ENCODE measurements at places on chromosomes 12 and 14.

- DNase-seq = no peak
Observed at GRCh38 chr14:68372368-68372767, 420.5 kb downstream of the ZFP36L1 start.

DNA sequence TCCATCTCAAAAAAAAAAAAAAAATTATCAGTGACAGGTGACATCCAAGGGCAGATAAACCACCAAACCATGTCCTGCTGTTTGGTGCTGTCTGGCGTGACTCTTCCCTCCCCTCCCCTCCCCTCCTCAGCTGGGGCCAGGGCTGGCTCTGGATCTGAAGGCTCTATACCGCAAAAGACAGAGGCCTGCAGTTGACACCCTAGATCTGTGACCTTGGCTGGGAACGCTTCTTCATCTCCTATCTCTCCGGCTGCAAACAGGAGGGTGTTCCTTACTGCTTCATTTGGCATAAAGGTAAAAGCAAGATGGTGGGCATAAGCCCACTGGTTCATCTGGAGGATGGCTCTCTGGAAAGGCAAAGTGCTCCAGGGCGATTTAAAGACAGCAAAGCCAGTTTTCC lies 126.8 kb upstream of the PRMT8 start:
- DNase-seq = no peak

GRCh38 chr14:90272523-90272922 lies 16.2 kb downstream of the PSMC1 start:
- no peak for DNase-seq

DNA sequence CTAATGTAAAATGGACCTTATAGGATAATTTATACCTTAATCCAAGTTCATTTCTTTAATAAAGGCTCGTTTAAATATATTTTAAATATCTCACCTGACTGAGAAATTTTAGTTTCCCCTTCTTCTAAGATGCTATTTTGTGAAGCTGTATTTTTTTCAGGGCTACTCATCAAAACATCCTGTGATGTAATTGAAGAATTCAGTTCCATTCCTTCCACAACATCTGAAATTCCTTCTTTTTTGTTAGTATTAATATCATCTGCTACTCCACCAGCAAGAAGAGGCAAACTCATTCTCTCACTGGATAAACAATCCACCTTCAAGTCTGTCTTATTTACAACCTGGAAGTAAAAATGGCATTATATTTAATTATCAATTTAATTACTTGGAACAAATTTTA lies 22.5 kb downstream of the LGALS3 start:
- DNase-seq = no peak

DNA sequence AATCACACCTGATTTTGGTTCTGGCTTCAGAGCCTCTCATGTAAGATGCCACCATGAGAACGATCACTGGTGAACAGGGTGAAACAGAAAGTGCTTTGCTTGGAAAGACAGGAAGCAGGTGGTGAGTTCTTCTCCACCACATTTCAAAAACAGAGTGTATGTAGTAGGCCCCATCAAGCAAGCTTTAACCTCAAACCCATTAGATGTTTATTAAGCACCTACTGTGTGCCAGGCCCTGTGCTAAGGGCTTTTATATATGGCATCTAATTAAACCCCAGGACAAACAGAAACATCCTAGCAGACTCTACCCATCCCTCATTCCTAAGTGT lies 47.8 kb upstream of the MED13L start:
- DNase-seq = no peak

- DNase-seq = peak; percentile 98
Observed at GRCh38 chr12:114684098-114684869, at the start of gene TBX3. Gene TBX3 (minus strand): TSS chr12:114684175. CDS start chr12:114683200, 975 bp downstream.

GRCh38 chr14:60648249-60648933 lies 886 bp downstream of the SIX1 start:
- DNase-seq = no peak

DNA sequence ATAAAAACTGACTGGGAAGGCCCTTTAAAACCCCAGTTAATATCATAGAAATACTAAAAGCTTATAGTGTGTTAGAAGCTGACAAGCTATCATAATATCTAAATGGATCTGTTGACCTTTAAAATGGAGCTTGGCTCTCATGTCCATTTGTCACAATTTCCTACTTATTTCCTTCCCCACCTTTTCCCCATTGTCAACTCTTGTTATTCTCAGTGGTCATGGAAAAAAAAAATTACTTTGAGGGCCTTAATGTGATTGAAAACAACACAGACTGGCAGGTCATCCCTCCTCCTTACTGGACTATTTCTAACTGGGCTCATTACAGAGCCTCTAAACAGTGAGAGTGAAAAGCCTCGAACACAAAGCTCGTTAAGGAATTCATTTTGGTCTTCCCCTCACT lies 13.7 kb upstream of the WNK1 start:
- no peak for DNase-seq

DNA sequence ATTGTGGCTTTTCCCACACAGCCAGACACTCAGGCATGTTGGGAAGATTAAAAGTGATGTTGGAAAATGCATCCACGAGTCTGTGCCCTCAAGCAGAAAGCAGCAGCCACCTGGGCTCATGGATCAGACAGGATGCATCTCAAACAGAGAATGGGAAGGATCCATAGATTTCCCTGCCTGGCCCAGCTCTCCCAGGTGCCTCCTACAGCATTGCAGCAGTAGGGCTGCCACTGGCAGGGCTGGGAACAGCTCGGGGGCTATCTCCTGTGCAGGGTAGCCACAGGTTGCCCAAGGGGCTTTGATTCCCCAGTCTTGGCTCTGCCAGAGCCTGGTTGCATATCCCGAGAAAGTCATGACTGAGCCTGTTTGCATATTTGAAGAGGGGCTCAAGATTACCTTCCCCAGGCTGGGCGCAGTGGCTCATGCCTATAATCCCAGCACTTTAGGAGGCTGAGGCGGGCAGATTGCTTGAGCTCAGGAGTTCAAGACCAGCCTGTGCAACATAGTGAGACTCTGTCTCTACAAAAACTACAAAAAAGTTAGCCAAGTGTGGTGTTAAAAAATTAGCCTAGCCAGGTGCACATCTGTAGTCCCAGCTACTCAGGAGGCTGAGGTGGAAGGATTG lies 19.5 kb downstream of the C14orf132 start:
- no peak for DNase-seq

- DNase-seq = no peak
Observed at GRCh38 chr14:35326375-35326774, 34.2 kb downstream of the PSMA6 start.

DNA sequence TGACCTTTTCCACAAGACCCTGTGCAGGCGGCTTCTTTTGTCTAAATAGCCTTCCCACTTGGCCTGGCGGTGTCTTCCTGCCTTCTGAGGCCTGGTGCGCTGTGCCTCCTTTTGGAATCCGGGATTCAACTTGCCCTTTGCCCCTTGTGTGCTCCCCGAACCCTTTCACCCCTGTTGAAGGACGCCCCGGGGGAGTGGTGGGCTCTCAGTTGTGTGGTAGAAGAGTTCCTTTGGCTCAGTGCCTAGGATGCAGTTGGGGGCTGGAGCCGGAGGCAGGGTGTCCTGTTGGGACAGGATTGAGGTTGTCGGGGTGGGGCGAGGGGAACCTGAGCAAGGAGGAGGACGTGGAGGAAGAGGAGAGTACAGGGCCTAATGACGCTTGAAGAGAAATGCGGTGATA lies 34.5 kb downstream of the KLC1 start:
- DNase-seq = no peak
